Fibroblast of skin of back (primary cell): ENCODE measurements at places on chromosomes 7 and 10.

GRCh38 chr10:78808736-78809367 is 259.9 kb upstream of the ZMIZ1 start:
- no peak for DNase-seq

GRCh38 chr7:33452805-33453502 is 323.6 kb downstream of the BBS9 start:
- DNase-seq, result peak; percentile 31

- no peak for DNase-seq
Measured at GRCh38 chr7:133275008-133275407, 22.1 kb downstream of the EXOC4 start.

GRCh38 chr7:115009736-115010440 is 88.0 kb downstream of the MDFIC start:
- DNase-seq, result no peak

GRCh38 chr10:118900617-118901016 is 128.9 kb upstream of the NANOS1 start:
- no peak for DNase-seq

DNA sequence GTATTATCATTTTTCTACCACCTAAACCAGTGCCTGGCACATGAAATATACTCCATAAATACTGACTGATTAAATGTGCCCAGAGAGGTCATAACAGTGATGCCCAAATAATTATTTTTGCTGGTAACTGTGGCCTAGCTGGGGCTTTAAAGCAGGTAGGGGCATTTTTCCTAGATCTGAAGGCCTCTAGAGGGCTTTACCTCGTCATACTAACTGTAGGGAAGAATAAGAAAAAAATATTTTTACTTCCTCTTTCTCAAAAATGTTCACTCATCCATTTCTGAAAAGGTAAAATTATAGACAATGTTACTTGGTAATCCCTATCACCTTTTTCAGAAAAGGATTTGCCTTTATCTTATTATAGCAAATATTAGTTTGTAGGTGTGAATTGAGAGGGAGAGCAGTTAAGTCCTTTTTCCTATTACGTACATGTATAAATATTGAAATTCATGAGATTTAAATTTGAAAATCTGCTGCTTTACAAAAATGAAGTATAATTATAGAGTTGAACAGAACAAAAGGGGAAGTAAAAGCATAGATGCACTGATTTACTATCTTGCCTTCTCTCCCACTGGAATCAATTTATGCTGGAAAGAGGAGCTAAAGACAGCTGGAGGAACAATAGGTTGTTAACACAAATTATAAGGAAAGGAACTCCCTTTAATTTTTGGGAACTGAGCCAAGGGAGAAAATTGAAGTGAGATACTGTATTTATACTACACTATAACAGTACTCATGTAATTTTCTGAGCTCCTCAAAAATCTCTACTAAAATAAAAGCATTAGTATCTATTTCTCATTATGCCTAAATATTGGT is 71.5 kb upstream of the NOBOX start:
- DNase-seq, result no peak

GRCh38 chr10:100744136-100744986 is 1.0 kb upstream of the PAX2 start:
- no peak for DNase-seq

GRCh38 chr10:102644646-102645387 is 538 bp downstream of the TRIM8 start:
- peak; percentile 65 for DNase-seq

- DNase-seq, result peak; percentile 29
Measured at GRCh38 chr10:32189400-32190084, 133.3 kb upstream of the KIF5B start.

GRCh38 chr7:36514289-36515243 is 124.9 kb downstream of the ANLN start:
- no peak for DNase-seq

DNA sequence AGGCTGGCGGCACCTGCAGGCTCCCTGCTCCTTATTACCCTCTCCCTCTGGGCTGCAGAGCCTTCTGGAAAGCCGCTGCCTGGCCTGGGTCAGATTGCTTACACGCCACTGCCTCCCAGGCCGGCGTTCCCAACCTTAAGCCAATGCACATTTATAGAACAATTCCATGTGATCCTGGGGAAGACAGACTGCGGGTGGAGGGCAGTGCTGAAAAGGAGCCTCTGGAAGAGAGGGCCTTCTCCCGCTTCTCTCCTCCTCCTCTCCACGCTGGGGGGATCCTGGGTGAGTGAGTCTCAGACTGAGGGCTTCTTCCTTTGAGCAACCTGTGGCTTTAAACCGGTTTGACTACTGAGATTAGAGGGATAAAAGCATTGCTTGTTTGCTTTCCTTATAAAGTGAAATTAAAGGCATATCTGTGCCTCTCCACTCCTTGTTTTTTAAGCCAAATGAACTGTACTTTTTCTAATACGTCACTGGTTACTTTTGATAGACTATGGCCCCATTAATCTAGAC is 5.5 kb downstream of the TACC2 start:
- DNase-seq, result no peak

DNA sequence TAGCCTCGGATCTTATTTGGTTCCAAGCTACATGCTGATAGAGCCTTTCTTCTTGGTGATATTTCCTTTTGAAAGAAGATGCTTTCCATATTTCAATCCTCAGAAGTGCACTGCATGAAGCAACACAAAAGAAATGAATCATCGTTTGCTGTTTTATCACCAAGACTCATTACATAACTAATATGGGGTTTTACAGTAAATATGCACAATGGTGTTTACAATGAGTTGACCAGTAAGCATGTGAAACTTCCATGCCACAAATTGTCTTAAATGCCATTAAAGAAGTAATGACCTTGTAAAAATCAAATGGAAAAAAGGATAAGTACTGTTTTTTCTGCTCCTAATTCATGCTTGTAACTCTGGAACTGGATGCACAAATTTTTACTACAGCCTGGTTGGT is 1017.0 kb upstream of the GHITM start:
- no peak for DNase-seq

DNA sequence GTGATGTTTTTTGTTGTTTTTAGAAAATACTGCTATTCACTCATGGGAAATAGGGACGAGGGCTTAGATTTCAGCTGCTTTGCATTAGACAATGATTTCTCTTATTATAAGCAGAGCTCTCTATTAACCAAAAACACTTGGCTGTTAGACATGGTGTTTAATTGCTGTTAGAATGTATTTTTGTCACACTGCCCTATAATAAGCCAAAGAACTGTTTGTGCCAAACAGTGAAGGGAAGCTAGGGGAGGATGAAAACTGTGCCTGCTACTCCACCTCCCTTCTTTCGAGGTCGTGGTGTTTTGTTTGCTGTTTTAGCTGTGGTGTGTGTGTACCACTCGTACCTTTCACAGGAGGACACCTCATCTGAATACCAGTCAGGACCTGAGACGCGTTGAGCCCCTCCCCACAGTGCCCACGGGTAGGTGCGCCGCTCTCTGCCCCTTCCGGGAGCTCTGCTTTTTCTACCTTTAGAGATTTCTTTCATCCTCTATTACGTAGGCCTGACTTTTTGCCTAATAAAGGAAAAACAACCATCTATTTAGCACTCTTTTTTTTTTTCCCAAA is 57.9 kb downstream of the CUX1 start:
- no peak for DNase-seq

GRCh38 chr10:790821-791551 is 101.5 kb upstream of the DIP2C start:
- DNase-seq, result no peak

DNA sequence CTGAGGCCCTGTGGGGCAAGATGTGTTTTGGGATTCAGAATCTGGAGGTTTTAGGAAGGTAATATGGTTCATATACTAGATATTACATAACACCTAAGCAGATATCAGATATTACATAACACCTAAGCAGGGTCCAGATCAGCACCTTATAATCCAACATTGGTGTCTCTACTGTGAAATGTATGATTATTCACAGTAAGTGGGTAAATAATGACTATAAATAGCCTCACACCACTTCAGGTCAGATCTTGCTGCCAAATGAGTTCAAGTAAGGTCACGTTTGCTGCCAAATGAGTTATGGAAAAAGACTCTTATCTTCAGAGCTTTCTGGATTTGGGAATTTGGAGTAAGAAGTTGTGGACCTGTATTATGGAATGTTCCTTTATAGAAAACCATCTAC is 14.6 kb downstream of the ADRB1 start:
- no peak for DNase-seq

- peak; percentile 69 for DNase-seq
Measured at GRCh38 chr10:132591166-132591971, 53.8 kb downstream of the INPP5A start.

DNA sequence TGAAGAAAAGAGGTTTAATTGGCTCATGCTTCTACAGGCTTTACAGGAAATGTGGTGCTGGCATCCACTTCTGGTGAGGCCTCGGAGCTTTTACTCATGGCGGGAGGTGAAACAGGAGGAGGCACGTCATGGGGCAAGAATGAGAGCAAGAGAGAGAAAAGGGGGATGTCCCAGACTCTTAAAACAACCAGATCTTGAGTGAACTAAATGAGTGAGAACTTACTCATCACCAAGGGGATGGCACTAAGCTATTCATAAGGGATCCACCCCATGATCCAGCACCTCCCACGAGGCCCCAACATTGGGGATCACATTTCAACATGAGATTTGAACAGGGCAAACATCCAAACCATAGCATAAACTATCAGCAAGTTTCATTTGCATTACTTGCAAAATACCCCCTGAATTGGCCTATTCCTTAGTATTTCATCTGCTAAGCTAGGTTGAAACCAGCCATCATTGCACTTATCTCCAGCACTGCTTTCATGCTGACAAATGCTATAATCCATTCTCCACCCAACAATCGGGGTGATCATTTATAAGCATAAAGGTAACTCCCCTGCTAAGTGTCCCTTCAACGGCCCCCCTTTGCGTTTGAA is 179.0 kb downstream of the NOC3L start:
- peak; percentile 99 for DNase-seq

DNA sequence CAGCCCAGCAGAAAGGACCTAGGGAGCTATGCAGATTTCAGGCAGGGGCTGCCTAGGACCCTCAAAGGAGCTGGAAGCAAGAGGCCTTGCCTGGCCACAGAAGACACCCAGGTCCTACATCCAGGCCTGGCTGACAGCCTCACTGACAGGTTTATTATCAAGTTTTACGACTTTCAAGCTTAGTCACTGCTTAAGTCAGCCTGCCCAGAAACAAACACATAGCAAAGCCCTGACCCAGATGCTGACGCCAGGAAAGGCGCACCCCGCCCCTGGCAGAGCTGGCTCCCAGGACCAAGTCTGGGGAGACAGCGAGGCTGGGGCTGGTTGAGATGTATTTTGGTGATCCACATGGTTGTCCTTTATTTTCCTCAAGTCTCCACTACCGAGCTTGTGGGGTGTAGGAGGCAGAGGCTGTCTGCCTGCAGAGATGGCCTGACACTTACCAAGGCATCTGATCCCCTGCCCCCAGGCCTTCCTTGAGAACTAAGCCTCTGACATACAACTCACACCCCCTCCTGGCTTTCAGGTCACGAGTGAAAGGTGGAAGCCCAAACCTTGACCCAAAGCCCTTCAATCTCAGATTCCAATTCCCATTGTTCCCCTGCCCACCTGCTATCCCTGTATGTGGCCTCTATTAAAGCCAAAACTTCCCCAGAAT is 80.7 kb upstream of the EMX2 start:
- DNase-seq, result peak; percentile 86

DNA sequence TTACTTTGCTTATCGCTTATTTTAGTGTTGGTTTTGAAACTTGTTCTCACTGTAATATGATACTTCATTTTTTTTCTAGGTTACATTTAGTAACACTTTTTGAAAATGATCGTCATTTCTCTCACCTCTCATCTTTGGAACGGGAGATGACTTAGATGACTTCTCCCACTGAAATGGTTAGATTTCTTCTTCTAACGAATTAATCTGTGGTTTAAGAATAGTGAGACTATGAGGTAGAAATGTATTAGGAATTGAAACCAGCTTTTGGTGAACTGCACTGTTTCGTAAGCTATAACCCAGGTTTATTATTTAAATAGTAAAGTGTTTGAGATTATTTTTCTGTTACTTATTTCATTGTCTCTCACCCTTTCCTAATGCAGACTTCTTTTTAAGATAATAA is 93.7 kb downstream of the PRR15 start:
- no peak for DNase-seq

DNA sequence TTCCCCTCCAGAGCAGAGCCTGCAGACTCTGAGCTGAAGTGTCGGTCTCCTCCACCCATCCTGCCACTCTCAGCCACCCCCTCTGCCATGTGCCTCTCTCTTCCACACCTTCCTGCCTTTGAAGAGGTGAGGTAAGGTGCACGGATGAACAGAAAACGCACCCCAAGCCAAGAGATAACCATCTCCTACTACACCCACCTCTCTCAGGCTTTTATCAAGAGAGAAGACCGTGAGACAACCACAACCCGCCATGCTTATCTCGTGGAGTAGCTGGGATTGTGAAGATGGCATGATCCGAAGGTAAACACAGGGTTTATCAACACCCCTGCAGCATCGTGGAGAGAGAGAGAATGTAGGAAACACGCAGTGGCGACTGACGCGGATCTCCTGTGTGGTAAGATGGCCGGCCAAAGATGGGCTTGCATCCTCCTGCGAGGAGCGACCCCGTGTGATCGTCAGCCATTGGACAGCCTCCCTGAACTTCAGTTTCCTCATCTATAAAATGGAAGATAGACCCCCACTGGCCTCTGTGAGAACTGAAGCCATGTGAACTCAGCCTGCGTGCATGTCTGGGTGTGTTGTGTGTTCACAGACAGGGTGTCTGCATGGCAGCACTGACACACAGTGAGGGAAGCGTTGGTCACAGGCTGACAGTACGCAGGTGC is 219.0 kb downstream of the DIP2C start:
- DNase-seq, result no peak

DNA sequence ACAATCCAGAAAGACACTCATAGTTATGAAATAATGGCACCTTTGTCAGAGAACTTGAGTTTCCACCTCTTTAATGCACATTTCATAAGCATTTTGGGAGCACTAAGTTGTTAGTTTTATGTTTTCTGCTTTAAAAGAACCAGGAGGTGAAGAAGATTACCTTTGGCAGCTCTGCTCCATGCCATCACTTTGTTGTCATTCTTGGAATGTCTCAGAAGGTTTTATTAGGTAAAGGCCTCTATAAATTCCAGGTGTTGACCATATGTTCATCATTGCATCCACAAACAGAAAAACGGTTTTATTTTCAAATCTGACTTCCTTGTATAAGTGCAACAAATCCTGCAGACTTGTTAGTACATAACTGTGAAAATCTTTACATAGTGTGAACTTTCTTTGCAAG is 424.8 kb downstream of the MDFIC start:
- no peak for DNase-seq

DNA sequence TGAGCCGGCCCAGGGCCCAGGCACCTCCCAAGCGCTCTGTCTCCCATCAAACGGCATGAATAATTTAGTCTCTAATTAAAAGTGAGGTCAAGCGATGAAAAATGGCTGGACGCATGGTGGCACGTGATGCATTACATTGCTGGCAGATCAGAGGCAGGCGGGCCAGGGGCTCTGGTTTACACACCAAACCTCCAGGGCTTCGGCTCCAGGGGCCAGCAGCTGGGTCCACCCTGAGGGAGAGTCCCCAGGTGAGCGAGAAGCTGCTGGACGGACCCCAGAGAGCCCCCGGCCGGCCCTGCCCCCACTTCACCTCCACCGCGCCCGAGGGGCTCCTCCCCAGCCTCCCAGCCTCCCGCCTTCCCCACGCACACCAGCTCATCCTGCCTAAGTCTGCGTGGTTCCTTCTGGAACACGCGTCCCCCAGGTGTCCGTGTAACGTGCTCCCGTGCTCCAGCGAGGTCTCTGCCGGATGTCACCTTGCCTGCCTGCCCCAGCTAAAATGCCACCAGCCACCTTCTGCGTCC is 23.2 kb downstream of the UNCX start:
- DNase-seq, result no peak
